Hematopoietic multipotent progenitor cell treated with erythropoietin and hydrocortisone succinate and interleukin-3 and kit ligand, for 6 days (in vitro differentiated cells): ENCODE measurements at places on chromosomes 7 and 10.

DNA sequence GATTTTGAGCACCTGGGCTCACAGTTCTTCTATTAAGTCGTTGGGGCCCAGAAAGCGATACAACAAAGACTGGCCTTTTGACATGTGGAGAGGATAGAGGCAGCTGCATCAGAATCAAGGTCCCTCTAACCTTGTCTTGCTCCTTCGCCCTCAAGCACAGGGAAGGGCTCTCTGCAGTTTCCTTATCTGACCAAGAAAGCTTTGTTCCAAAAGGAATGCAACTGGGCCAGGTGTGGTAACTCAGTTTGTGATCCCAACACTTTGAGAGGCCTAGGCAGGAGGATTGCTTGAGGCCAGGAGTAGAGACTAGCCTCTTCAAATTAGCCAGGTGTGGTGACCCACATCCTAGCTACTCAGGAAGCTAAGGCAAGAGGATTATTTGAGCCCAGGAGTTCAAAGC lies 32.2 kb downstream of the SVOPL start:
- DNase-seq, result no peak

DNA sequence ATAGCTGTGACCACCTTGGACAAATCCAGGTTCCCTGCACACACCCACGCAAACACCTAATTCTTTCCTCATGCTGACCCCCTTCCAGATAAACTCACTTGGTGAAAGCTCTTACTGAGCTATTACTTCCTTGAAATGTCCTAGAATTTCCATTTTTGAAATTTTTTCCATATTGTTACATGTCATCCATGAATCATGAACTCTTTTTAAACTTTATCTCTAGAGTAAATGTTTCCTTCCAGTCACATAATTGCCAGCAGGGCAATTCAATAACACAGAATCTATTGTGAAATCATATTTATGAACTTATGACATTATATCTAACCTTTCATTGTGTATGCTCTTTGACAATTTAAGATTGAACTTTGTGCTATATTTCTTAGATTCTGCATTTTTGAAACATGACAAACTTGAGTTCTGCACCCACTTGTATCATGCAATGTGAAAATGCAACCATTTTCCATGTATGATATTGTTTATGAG lies 26.8 kb upstream of the FGL2 start:
- no peak for DNase-seq

- DNase-seq, result no peak
These were observed 16.9 kb downstream of the CYP26A1 start for GRCh38 chr10:93090619-93091018.

DNA sequence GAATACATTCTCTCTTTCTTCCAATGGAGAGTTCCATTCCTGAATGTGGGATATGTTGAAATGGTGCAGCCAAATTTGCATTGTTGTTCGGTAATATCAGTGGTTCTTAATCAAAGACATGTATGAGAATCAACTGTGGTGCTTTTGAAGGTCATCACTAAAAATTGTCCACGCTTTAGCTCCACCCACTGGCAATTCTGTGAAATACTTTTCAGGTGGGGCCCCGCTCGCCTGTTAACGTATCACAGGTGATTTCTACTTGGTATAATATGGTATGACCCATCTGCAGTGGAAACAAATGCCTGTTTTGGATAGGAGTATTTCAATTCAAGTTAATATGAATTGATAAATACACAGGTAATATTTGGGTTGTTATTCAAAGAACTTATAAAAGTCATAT lies 178.4 kb downstream of the NSUN6 start:
- peak; percentile 16 for DNase-seq

DNA sequence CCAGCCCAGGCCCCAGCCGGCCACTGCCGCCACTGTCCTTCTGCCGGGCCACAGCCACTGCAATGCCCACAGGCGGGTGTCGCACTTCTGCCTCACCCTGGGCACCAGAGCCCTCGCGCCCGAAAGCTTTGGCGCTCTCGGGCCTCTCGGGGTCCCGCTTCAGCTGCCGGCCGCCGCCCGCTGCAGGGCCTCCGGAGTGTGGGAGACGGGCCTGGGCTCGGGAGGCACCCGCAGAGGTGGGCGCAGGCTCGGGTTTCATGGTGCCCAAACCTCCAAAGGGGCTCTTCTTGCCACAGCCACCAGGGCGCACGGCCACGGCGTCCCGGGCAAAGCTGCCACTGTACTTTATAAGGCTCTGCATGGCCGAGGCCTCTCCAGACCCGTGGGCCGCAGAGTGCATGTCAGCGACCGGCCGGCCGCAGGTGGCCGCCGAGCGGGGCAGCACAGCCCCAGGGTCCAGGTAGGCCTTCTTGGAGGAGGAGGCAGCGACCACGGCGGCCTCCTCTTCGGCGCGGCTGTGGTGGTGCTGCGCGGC lies 35.9 kb downstream of the TNRC18 start:
- no peak for DNase-seq

DNA sequence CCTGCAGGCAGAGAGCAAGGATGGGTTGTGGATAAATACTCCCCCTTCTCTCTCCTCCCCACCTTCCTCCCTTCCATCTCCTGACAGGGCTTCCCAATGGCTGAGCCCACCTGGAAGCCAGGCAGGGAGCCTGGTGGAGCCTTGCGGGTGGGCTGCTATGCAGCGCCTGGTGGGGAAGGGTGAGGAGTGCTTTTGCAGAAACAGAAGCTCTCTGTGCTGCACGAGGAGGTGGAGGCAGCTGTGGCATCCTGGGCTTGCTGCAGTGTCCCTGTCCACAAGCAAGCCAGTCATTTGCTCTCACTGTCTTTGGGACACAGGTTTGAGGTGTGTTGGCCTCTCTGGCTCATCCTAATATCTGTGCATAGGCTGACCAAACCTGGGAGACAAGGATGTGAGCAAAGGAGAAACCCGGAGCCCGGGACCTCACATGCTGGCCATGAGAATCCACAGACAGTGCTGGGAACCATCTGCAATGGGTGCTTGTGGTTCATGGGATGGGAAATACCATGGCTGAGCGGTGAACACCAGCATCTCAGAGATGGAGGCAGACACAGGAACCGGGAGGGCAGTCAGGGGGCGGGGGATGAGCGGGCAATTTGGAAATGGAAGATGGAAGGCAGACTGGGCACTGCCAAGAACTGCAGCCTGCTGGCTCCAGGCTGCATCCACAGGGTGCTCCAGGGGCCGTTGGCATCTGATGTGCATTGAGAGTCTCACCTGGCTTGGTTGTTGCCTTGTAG lies 364.2 kb downstream of the GLRX3 start:
- no peak for DNase-seq

- DNase-seq, result no peak
These were observed 151.8 kb upstream of the STK17A start for GRCh38 chr7:43431020-43431595.

- no peak for DNase-seq
These were observed 42.5 kb downstream of the VCL start for GRCh38 chr10:74040200-74041126.

- DNase-seq, result no peak
These were observed 709.7 kb upstream of the SEMA3D start for GRCh38 chr7:85896531-85896930.

DNA sequence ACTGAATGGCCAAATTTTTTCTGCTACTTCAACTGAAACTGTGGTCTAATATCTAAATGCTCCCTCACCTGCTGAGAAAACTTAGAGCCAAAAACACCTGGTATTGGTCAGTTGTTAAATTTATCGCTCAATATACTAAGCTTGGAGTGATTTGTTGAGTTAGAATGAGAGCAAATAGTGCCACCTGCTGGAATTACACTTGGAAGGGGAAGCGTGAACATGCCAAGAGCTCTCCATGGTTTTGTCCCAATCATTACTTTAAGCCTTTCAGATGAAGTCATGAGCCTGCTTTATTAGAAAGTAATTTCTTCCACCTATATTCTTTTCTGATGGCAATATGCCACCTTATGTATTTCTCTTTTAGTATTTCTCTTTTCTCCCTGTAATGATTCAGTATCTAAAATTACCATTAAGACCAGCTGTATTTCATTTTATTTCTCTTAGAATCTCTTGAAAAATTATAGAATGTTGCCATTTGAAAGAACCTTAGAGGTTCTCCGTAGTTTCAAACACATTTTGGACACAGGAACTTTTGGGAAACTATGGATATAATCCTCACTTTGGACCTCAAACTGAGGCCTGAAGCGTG lies 447.8 kb upstream of the C7orf33 start:
- peak; percentile 67 for DNase-seq

GRCh38 chr7:93365341-93365740 lies 133.2 kb downstream of the VPS50 start:
- no peak for DNase-seq

DNA sequence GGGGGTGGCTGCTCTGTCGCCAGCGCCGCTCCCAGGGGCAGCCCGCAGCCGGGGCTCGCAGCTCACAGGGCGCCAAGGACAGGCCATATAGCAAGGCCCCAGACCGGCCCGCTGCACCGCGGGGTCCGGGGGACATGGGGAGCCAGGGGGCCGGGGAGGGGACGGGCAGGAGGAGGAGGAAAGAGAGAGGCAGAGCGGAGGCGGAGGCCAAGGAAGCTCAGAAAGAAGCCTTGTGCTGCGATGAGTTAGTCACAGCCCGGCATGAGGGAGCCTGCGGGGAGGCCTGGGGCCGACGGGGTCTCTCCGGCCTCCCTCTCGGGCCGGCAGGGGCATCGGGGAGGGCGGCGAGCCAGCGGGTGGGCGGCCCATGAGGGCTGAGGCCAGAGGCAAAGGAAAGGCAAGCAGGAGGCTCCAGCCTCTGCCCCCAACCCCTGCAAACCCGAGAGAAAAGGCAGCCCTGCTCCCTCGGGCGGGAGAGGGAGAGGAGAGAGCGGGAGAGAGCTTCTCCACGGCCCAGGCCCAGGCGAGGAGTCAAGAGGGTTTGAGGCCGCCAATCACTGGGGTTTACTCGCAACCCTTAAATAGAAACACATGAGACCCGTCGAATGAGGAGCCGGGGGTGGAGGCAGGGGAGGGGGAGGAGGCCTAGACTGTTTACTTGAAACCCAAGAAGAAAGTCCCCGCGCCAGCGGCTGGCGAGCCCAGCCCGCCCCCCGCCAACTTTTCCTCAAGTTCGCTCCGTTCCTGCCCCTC lies 167.9 kb downstream of the NEURL1 start:
- peak; percentile 65 for DNase-seq

DNA sequence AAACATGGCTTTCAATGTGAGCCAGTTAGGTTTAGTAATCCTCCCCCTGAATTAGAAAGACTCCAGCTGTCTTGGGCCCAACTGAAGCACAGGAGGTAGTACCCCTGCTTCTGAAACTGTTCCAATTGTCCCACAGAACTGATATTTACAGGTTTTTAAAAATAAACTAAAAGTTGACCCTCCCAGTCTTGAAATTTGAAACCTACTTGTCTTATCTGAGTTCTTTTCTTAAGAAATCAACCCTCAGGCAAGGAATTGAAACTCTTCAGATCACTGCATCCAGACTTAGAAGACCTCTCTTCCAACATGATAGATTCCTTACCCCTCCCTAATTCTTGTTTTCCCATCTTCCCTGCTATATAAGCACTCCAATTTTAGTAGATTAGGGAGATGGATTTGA lies 13.3 kb upstream of the ARHGAP21 start:
- no peak for DNase-seq
